ENCODE measurements at places on chromosomes 1 and 21. TPM values are rescaled to one million over a fixed set of nuclear protein-coding genes. Genes with fewer than 3 reads are reported as not detected.

- no peak for DNase-seq
Observed at GRCh38 chr1:220983877-220984635, 104.8 kb downstream of the HLX start.

DNA sequence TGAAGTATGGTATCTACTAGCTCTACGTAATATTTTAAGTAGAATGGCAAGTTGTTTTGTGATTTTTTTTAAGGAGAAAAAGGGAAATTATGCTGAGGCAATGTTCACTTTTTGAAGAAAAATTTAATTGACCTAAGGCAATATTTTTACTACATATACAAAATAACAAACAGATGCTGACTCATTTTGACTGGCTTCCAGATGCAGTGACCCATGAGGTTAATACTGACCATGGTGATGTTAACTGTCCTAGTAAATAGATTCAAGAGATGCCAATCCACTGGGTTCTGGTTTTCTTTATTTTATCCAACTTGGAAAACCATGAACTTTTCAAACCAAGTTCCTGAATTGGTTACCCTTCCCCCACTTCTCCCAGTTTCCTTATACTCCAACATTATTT, 154.9 kb downstream of the CRB1 start:
- no peak for DNase-seq

DNA sequence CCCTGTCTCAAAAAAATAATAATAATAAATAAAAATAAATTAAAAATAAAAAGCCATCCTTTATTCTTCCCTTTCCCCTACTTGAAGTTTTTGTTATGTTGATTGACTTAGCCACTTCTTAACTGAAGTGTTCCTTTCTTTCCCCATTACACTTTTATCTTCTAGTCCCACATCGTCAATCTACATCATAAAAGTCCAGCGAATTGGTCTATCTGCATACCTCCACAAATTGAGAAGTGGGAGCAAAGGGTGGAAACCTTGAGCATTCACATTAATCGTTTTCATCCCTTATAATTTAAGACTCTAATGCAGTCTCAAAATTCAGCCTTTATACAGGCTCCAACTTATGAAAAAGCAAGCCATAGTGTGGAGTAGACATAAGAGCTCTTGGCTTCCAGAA, 6.5 kb upstream of the ZYG11A start:
- no peak for DNase-seq

The PADI2 gene
- polyA plus RNA-seq: 2.7 TPM

DNA sequence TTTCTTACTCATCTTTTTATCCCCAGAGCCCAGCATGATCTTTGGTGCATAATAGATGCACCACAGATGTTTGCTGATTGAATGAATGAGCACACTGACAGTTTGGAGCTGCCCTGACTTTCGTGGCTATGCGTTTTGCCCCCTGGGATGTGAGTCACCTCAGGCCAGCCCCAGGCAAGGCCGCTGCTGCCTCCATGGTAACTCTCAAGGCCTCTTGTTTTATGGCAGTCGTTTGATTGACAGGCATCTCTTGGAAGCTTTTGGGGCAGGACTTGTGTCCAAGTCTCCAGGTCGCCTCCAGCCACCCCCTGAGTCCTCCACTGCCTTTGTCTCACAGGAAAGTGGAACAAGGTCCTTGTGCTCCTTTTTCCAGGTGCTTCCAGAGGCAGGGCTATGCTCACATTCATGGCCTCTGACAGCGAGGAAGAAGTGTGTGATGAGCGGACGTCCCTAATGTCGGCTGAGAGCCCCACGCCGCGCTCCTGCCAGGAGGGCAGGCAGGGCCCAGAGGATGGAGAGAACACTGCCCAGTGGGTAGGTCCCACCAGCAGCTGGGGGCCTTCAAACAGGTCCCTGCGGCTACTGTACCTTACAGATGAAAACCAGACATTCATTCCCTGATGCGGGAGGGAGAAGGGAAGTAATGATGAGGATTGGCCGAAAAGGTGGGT, 11.2 kb downstream of the PSEN2 start:
- no peak for DNase-seq

GRCh38 chr1:200162258-200162657, 134.7 kb downstream of the NR5A2 start:
- DNase-seq: no peak
